ENCODE measurements at places on chromosomes 11 and 22.

DNA sequence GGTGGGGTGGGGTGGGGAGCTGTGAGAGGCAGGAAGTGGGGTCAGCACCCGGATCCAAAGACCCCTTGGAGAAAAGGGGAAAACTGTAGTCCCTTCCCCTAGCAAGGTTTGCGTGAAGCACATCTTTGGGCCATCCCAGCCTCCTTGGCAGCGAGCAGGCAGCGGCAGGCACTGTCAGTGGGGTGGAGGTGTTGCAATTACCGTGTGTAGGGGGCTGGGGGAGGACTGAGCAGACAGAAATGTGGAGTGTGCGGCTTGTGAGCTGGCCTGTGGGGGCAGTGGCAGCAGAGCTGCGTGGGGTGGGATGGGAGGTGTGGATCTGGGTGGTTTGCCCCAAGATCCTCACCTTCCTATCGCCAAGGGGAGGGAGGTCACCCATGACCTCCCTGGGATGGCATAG, 16.4 kb downstream of the DAGLA start:
- DNase-seq = no peak

GRCh38 chr22:42967933-42968332, 47.0 kb downstream of the PACSIN2 start:
- no peak for DNase-seq

GRCh38 chr11:121282886-121283502, 9.6 kb upstream of the SC5D start:
- no peak for DNase-seq

DNA sequence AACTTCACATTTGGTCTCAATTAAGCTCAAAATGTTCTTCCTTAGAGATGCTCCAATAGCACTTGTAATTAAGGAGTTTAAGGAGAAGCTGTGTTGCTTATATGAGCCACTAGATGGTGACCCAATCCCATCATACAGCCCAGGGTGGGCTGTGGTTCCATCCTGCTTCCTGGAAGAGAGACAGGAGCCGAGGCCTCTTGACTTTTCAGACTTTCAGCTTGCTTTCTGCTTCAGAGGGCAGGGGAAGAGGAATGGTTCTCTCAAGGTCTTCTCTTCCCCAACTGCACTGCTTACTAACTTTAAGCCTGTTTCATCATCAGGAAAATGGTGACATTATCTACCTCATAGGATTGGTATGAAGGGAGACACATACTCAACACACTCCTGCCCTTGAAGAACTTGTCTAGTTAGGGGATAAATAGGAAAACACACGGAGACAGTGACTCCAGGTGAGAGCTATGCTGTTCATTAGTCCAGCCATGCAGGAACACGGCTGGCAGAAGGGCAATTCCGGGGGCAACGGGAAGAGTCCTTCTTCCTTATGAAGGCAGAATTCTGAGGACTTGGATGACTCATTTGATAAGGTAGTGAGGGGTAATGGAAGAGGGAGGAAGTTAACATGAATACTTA, 20.1 kb downstream of the TMEM218 start:
- peak; percentile 89 for DNase-seq

GRCh38 chr11:33399421-33399820, 142.2 kb downstream of the HIPK3 start:
- no peak for DNase-seq

- peak; percentile 40 for DNase-seq
These were observed 55.9 kb downstream of the PPFIA1 start for GRCh38 chr11:70326365-70326811.

- peak; percentile 5 for DNase-seq
These were observed 845 bp downstream of the RBM7 start for GRCh38 chr11:114401311-114401710.

GRCh38 chr11:61783717-61784505, 8.5 kb downstream of the TMEM258 start:
- DNase-seq = no peak

Data from bronchial epithelial cell (primary cell).